ENCODE measurements at places on chromosomes 13 and 19.

- DNase-seq: no peak
Measured at GRCh38 chr13:23365652-23366051, 67.8 kb downstream of the SACS start.

DNA sequence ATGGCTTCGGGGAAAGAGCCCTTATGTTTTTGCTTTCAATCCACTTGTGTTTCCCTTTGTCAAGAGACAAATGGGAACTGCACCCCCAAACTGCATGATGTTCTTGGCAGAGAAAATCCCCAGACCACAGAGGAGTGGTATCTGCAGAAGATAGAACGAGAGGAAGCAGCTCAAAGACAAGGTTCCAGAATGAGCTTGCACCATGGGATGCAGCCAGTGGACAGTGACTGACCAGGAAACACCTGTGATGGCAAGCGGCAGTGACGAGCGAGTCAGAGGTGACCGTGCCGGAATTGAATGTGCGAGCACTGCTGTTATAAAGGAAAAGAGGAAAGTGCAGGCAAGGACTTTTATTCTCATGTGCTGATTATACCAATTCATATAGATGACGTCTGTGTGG lies 46.3 kb downstream of the IRS2 start:
- DNase-seq: no peak

- no peak for DNase-seq
Measured at GRCh38 chr13:33863188-33863789, 45.3 kb downstream of the RFC3 start.

- DNase-seq: no peak
Measured at GRCh38 chr13:101845245-101846020, 393.0 kb downstream of the ITGBL1 start.

GRCh38 chr13:62512194-62513141 lies 1096.8 kb upstream of the PCDH20 start:
- DNase-seq: no peak

GRCh38 chr13:113746143-113746525 lies 12.9 kb upstream of the TMEM255B start:
- no peak for DNase-seq

DNA sequence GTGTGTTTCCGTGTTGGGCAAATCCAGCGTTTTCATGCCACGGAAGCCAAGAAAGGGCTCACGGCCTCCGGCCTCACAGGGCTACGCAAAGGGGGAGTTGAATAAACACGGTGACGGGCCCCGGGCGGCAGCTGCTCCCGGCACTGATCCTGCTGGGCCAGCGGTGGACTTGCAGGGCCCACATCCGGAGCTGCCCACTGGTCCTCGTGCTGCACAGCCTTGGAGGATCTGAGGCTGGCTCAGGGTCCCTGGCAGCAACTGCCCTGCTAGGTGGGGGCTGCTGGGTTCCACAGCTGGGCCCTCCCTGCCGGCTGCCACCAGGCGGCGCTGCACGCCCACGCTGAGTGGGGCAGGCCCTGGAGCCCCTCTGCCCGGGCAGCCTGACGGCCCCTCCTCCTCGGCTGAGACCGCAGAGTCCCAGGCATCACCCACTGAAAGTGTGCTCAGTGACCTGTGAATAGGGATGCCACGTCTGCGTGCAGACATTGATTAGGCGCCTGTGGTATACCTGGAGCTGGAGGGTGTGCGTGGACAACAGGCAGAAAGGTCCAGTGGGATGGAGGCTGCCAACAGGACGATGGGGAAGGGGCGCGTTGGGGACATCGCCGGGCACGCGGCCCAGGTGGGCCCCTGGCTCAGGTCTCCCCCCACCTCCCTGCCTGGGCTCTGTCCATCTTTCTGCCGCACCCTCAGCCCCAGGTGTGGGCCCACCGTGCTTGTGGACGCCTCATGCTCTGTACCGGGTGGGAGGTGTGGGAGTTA lies 5.3 kb upstream of the HCN2 start:
- peak; percentile 41 for DNase-seq

GRCh38 chr13:26111797-26112196 lies 60.0 kb upstream of the SHISA2 start:
- DNase-seq: no peak

DNA sequence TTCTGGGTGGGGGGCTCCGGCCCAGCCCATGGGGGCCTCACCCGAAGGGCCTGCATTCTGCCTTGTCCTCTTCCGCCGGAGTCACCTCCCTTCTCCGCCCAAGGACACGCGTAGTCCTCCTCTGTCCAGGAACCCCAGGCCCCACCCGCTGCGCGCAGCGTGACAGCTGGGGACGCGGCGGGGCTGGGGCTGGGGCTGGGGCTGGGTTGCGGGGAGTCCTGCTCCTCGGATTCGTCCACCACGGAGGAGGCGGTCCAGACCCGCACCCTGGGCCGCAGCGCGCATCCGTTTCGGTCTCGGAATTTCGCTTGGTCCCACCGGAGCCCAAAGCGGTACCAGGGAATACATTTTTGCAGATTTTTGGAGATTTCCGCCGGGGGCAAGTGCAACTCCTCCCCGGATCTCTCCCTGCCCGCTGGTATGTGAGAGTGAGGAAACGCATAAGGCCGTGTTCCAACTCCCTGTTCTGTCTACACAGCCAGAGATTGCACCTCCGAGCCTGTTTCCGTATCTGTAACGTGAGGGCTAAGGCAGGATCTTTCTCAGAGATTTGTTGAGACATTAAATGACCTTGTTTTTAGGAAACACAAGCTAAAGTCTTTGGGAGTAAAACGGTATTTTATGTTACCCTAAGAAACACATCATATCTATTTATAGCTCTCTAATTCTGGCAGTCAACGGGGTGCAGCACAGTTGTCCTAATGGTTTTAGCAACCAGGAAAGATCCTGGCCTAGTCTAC lies at the start of gene COX7A1:
COX7A1 (minus strand) TSS at position 96 of the 740 bp plus-strand sequence; CDS start at position 56, 40 bp downstream.
- DNase-seq: no peak

DNA sequence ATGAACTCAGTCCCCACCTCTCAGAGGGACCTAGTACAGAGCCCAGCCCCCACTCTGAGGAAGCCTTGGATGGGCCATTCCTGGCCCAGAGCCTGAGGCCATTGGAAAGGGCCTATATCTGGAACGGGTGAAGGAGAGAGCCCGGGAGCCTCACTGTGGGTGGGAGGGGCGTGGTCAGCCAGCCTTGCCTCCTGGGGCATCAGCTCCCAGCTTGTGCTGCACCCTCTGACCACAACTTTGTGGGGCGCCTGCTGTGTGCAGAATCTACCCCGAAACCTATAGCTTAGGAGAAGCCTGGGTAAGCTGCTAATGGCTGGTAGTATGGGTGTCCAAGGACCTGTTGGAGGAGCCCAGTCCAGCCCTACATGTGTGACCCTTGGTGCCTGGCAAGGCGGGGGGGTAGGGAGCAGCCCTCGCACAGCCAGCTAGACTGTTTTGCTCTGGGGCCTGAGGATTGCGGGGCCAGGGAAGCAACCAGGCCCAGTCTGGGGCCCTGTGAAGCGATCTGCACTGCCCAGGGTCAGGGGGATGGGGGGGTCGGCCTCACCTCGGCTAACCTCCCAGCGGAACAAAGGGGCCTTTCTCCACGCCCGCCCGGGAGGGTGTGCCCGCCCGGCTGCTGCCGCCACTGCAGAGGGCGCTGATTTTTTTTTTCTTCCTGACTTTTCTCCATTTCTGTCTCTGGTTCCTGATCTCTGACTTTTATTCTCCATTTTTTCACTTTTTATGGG lies 42.3 kb downstream of the LYL1 start:
- DNase-seq: peak; percentile 45

GRCh38 chr19:8116437-8117293 lies 32.7 kb downstream of the FBN3 start:
- no peak for DNase-seq

GRCh38 chr19:17510220-17510993 lies 1.0 kb upstream of the PGLS start:
- DNase-seq: no peak

- DNase-seq: no peak
Measured at GRCh38 chr13:51659276-51660127, 75.2 kb downstream of the WDFY2 start.

DNA sequence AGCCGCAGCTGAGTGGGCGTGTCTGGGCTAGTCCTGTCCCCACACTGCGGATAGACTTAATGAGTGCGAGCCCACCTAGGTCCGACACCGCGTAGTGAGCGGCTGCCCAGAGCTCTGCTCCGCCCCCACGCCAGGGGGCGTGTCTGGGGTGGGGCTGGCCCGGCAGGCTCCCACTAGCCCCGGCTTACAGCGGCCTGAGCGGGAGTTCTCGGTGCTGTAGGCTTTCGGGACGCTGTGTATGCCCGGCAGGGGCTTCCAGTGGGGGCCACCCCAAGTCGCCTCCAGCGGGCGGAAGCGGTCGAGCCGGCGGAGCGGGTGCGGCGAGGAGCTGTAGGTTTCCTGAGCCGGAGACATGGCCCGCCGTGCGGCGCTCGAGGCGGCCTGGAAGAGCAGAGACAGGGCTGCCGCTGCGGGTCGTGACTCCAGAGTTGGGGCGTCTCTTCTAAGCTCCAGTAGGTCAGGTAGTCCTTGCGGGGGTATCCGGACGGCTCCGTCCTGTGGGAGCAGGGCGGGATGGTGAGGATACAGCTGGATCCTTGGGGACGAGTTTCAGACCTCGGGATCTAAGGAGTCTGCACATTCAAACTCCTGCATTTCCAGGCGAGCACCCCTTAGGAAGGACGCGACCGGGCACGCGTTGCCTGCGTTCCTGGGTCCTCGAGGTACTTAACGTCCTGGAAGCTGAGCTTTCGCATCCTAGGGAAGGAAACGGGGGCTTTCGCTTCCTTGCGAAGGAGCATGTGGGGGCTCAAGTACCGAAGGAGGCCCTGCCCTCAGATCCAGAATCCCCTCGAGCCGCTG lies 1.2 kb downstream of the CGB7 start:
- DNase-seq: no peak

DNA sequence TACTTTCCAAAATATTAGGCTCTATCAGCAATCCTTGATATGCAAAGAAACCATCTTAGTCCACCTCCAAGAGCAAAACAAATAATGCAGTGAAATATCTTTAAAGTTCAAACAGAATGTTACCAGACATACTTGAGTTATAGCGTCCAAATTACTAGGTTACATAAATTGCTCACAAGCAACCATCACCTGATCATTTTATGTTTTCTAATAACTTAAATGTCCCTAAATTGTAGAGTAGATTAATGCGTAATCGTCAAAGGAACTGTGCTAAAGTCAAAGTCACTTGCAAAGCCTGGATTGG lies 350.6 kb upstream of the ARGLU1 start:
- DNase-seq: no peak

DNA sequence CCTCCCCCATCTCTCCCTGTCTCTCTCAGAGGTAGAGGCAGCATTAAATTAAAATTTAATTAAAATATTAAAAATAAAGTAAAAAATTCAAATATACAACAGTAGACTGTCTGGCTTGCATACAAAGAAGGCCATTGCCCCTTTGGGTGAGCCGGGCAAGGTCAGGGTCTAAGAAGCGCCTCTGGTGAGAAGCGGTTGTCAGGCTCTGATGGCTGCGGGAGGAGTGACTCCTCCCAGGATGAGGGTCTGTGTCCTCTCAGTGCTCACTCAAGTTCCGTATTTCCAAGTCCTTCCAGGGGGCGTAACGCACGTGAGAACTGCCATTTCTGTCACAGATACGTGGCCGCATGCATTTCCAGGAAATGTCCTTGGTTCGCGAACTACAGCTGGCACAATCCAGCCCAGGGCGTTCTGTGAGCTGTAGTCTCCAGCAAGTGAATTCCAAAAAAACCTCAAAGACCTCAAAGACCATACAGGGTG lies 737 bp upstream of the ZNF181 start:
- no peak for DNase-seq

GRCh38 chr19:31402529-31403316 lies 53.5 kb upstream of the TSHZ3 start:
- DNase-seq: no peak

DNA sequence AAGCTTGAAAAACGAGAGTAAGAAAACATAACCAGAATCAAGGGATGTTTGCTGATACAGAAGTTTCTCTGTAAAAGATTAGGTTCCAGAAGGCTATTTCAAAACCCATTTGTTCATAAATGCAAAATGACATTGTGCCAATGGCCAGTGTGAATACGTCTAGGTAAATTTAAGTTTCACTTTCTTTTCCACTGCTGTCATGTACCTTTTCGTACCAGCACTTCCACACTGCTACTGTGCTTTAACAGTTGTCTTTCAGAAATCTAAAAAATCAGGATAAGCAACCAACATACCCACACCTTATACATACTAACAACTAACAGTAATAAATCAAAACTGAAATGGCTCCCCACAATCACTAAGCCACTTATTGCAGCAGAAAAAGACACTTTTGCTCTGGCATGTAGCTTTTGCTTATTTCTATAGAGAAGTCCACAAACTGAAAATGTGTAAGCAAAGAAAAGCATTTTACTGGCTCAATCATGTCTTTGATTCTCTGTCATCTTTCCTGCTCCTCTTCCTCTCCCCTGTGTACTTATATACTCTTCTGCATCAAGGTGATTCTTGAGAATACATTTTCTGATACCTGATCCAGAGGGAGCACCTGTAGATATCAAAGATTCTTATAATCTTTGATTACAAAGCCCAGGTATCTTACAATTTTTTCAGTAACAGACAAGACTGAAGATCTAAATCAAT lies 34.3 kb downstream of the ELF1 start:
- no peak for DNase-seq

DNA sequence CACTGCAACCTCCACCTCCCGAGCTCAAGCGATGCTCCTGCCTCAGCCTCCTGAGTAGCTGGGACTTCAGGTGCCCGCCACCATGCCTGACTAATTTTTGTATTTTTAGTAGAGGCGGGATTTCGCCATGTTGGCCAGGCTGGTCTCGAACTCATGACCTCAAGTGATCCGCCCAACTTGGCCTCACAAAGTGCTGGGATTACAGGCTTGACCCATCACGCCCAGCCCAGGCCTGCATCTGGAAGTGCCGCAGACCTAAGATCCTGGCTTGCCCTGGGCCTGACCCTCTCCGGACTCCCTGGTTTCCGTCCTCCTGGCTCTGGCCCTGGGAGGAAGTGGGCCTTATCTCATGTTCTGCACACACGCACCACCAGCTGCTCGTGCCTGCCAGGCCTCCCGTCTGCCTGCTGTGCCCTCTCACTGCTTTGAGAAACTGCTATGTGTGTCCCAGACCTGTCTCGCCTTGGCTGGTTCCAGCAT lies 4.7 kb upstream of the PTGIR start:
- no peak for DNase-seq

Data from hypothalamus (tissue), 51 donors.